CD8-positive, alpha-beta T cell (primary cell): ENCODE measurements at places on chromosomes 6 and 20. TPM values are rescaled to one million over a fixed set of nuclear protein-coding genes. Genes with fewer than 3 reads are reported as not detected.

The GRM1 gene
- not detected for total RNA-seq

The CPXM1 gene
- total RNA-seq, result 0.50 TPM

The ATP6V1G2 gene
- total RNA-seq, result 3.0 TPM

The RAB22A gene
- 19.0 TPM for total RNA-seq

The CNR1 gene
- not detected for total RNA-seq

DNA sequence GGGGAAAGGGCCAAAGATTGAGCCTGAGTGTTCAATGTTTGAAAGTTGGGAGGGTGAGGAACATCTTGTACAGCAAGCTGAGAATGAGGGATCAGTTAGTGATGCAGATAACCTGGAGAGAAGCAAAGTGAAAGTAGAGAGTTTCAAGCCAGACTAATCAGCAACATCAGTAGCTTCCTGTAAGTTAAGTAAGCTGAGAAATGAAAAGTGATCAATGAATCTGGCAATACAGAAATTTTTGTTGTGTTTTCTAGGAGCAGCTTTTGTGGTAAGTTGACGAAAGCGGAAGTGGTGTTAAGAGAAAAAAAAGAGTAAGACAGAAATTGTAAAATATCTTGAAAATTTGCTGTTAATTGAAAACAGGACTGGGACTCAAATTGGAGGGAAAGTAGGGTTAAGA, 855.5 kb upstream of the MAP3K7 start:
- DNase-seq, result no peak

DNA sequence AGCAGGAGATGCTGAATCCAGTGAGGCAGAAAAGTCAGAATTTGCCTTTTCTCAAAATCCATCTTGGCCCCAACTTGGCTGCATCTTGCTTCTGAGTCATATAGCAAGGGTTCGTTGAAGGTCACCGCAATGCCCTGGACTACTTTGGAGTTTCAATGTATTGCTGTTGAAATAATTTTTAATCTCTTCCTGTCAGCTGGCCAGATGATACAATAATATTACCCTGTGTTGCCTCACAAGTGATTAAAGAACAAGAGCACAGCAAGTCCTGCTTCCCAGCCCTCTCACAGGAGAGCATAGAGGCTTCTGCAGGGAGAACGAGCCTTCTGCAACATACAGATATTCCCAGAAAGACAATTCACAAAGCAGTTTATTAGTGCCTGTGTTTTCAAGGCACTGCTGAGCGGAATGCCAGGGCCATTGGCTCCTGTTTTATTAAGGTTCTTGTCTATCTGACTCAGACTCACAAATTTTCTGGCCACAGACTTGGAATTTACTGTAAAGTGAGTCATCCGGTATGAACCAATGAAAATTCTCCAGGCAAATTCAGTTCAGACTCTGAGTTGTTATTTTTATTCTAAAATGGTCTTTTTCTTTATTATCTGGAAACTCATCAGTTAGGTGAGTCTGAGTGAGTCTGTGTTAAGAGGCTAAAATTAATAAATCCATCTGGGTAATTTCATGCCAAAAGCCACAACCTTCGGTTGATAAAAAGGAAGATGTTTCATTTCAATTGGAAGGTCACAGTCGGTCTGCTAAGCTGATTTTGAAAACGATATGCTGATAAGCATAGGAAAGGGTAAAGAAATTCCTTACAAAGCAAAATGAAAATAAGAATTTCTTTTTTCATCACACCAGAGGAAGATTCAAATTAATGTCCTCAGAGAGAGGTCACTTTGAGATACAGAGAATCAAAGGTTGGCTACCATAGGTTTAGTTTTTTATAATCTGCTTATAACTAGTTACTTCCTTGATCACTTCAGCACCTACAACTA, 289.4 kb upstream of the STXBP5 start:
- peak; percentile 7 for DNase-seq

GRCh38 chr6:130262008-130262407, 39.3 kb upstream of the SAMD3 start:
- DNase-seq, result no peak

- no peak for DNase-seq
Observed at GRCh38 chr6:10416863-10417641, 2.2 kb upstream of the TFAP2A start.

GRCh38 chr20:50930976-50931305, 296 bp downstream of the ADNP start:
- DNase-seq, result peak; percentile 82

DNA sequence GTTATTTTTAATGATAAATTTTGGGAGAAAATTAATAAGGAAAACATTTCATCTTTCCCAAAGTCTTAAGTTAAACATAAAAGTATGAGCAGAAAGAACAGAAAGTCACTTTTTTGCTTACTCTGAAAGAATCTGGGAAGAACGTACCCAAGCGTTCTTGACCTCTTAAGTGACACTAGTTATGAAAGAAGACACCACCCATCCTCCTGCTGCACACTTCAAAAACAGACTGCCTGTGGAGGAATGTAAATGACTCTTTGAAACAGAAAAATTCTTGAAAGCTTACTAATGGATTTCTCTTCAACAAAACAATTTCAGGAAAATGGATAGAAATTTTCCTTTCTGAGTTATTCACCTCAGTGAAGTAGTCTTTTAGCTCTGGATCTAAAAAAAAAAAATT, 227.7 kb downstream of the MEI4 start:
- no peak for DNase-seq

DNA sequence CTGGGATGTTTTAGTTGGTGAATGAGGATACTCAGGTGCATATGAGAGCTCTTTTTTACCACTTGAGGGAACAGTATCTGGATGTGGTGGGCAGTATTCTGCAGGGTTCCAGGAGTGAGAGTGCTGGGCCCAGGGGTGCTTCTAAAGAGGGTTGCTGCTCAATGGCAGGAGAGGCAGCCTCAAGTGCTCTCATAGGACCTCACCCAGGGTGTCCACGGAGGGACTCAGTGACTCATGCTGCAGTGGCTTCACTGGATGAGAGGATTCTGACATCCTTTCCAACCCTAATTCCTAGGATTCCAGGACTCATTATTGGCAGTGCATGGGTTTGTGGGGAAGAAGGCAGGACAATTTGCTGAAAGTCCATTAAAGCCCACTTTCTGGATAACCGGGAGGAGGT, 176.6 kb upstream of the FERMT1 start:
- no peak for DNase-seq

GRCh38 chr6:157822245-157823000, 623 bp upstream of the SNX9 start:
- DNase-seq, result no peak

- no peak for DNase-seq
Observed at GRCh38 chr6:106626485-106626884, 2.8 kb downstream of the RTN4IP1 start.

- no peak for DNase-seq
Observed at GRCh38 chr6:125231133-125231532, 70.6 kb downstream of the HDDC2 start.

DNA sequence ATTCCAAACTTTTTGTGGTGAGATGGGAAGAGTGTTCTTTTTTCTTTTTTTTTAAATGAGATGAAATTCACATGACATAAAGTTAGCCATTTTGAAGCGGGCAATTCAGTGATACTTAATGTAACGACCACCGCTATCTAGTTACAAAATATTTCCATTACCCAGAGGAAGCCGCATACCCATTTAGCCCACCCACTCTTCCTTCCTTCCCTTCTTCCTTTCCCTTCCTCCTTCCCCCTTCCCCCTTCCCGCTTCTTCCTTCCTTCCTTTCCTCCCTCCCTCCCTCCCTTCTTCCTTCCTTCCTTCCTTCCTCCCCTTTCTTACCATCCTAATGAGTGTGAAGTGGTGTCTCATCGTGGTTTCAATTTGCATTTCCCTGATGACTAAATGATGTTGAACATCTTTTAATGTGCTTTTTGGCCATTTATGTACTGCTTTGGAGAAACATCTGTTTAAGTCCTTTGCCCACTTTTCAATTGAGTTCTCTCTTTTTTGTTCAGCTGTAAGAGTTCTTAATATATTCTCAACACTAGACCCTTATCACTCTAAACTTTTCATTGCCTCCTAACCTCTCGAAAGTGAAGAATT, 371.1 kb downstream of the FARS2 start:
- DNase-seq, result no peak

GRCh38 chr20:16761305-16761829, 13.2 kb downstream of the OTOR start:
- peak; percentile 71 for DNase-seq
